ENCODE measurements at places on chromosomes 7 and 10. TPM values are rescaled to one million over a fixed set of nuclear protein-coding genes. Genes with fewer than 3 reads are reported as not detected.
A peak's percentile ranks its signal among the peaks of the same experiment; 100 is the strongest.

DNA sequence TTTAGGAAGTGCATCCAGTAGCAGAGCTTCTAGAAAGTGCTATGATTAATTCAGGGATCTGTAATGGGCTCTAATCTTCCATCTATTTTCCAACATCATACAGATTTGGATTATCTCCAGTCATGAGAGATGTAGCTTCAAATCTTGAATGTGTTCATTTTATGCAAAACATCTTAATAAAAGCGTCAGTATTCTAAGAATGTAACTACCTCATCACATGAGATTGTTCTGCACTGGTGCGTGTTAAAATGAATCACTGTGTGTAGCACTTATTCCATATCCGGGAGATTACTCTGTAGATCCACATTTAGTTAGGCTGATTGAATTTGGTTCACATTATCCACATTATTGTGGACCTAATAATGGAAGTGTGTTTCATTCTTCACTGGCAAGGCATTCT is 344.9 kb upstream of the CHRM2 start:
- DNase-seq = no peak

DNA sequence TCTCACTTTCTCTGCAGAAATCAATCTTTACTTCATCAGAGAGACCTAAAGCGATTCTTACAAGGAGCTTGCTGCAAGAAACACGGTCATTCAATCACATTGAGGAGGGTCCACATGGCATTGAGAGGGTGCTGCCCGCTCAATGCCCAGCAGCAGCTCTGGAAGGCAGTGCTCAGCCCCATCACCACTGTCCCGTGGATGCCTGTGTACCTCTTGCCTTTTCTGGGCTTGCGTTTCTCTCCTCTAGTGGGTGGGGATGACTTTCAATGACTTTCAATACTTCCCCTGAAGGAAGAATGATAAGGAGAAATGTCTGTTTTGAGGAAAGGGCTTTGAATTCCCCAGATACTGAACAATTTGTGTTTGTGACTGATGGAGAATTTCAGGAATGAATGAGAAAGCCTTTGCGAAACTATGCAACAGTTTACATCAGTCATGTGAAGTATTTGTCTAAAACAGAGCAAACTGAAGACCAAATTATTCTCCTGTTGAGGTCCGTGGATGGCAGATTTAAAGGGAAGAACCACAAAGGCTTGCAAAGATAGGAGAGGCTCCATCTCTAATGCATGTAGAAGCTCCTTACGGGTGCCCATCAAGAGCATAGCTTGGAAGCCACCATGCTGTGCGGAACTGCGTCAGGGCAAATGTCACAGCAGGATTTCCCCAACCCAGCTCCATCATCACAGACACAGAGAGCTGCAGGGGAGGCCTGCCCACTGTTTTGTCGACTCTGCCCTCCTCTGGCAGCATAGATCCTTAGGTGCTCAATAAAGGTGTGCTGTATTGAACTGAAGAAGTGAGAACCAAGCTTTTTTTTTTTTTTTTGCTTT is 6.6 kb upstream of the ZNF22 start:
- DNase-seq = no peak

The RADIL gene
- not detected for total RNA-seq

GRCh38 chr7:69982197-69982596 is 383.9 kb downstream of the AUTS2 start:
- no peak for DNase-seq

DNA sequence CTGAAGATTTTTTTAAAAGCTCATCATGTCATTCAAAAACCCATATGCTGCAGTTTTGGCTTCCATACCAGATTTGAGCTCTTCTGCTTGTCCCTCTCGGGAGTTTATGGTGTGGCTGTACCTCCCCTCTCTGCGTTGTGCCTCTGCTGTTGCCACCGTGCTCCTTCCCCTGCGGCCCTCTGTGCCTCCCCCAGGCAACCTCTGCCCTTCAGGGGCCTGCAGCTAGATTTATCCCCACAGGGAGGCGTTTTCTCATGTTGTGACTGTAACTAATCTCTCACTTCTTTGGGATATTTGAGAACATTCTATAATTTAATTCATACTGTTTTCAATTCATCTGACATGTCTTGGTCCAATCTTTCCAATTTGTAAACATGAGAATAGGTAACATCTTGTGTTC is 52.7 kb downstream of the TASOR2 start:
- no peak for DNase-seq

The CDHR3 gene
- 2.6 TPM for total RNA-seq

GRCh38 chr10:103429647-103430046 is 22.5 kb downstream of the CALHM2 start:
- DNase-seq = no peak

DNA sequence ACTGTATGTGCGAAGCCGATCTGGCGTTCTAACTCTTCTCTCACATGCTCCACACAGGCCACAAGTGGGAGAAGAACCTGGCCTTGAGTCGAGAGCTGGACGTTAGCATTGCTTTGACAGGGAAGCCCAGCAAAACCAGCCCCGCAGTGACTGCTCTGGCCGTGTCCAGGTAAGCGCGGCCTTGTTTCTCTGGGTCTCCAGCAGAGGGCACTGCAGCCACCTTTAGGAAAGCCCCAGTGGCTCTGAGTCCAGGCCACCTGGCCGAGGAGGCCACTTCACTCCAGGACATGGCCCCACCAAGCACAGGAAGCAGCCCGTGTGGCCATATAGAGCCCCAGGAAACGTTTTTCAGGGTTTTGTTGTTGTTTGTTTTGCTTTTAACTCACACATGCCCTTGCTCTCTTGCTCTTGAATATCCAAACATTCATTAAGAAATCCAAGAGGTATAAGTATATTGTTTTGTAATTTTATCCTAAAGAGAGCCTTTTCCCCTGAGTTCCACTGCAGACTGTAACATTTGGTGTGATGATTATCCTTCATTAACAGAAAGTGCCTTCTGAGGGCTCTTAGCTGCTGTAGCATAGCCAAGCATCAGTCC is 41.8 kb upstream of the LRRC18 start:
- DNase-seq = peak; percentile 3

The LAMB1 gene
- 121 TPM for total RNA-seq

The COBL gene
- not detected for total RNA-seq

DNA sequence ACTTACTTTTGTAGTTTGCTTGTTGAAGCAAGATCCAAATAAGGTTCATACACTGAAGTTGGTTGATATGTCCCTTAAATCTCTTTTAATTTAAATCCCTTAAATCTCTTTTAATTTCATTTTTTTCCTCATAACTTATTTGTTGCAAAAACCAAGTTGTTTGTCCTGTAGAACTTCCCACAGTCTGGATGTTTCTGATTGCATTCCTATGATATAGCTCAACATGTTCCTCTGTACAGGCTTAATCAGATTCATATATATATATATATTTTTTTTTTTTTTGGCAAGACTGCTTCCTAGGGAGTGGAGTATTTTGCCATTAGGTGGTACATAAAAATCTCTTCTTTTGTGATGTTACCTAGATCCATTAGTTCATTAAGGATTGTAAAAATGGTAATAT is 174.9 kb upstream of the MKLN1 start:
- DNase-seq = no peak

The BAIAP2L1 gene
- 12.9 TPM for total RNA-seq

DNA sequence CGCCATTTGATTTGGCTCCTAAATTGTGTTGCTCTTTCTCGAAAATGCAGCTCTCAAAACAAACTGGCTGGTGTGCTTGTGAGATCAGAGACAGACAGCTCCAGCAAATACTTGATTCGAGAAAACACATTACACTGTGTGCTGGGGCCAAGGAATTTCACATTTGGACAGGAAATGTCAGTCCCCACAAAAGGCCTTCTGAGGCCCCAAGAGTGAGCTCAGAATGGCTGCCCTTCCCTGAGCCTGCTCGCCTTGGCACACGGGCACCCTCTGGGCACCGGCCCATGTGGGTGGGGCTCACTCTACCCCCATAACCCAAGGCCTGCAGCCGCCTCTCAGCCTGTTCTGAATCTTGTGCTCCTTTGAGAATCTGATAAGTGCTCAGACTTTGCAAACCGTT is 13.9 kb upstream of the HSPA12A start:
- no peak for DNase-seq

- DNase-seq = peak; percentile 33
Observed at GRCh38 chr7:80018941-80019808, 115.5 kb upstream of the GNAI1 start.

The HOXA2 gene
- total RNA-seq = 0.11 TPM

The ZNF22 gene
- total RNA-seq = 7.5 TPM

DNA sequence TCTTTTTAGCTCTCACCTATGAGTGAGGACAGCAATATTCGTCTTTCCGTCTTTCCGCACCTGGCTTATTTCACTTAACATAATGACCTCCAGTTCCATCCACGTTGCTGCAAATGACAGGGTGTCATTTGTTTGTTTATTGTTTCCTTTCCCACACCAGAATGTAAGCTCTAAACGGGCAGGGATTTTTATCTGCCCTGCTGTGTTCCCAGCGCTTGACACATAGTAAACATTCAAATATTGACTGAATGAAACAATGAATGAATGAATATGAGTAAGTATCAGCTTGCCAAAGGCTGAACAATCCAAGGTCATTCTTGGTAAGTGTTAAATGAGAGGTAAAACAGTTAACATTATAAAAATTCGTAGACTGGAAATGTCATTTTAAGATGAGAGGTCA is 12.8 kb downstream of the SH3PXD2A start:
- no peak for DNase-seq

The UNCX gene
- not detected for total RNA-seq

- no peak for DNase-seq
Observed at GRCh38 chr10:78296785-78297184, 263.1 kb downstream of the RPS24 start.

The CCDC146 gene
- 0.44 TPM for total RNA-seq

GRCh38 chr7:24477398-24478136 is 95.7 kb upstream of the PALS2 start:
- peak; percentile 55 for DNase-seq

The PIK3AP1 gene
- total RNA-seq = not detected

The NUTM2B gene
- total RNA-seq = 0.64 TPM

The ZNF487 gene
- 2.9 TPM for total RNA-seq

DNA sequence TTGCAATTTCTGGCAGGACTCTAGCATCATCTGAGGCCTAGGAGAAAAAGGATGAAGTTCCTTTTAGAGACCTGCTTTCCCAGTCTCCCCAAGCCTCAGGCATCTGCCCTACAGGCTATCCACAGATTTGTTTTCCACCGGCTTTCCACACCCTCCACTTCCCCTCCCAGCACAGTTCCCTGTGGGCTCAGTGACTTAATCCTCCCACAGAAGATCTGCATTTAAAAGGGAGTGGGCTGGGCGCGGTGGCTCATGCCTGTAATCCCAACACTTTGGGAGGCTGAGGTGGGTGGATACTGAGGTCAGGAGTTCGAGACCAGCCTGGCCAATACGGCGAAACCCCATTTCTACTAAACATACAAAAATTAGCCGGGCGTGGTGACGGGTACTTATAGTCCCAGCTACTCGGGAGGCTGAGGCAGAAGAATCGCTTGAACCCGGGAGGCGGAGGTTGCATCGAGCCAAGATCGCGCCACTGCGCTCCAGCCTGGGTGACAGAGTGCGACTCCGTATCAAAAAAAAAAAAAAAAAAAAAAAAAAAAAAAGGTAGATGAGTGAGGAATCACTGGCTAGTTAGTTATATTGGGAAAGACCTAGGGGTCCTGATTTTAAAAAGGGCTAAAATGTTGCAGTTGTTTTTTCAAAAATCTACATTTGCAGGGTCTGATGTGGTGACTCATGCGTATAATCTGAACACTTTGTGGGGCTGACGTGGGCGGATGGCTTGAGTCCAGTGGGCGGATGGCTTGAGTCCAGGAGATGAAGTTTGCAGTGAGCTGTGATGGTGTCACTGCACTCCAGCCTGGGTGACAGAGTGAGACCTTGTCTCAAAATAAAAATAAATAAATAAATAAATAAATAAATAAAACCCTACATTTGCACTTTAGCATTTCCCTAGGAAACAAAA is 119.5 kb downstream of the BAMBI start:
- no peak for DNase-seq

GRCh38 chr10:16545116-16545736 is 23.5 kb upstream of the C1QL3 start:
- DNase-seq = peak; percentile 2

DNA sequence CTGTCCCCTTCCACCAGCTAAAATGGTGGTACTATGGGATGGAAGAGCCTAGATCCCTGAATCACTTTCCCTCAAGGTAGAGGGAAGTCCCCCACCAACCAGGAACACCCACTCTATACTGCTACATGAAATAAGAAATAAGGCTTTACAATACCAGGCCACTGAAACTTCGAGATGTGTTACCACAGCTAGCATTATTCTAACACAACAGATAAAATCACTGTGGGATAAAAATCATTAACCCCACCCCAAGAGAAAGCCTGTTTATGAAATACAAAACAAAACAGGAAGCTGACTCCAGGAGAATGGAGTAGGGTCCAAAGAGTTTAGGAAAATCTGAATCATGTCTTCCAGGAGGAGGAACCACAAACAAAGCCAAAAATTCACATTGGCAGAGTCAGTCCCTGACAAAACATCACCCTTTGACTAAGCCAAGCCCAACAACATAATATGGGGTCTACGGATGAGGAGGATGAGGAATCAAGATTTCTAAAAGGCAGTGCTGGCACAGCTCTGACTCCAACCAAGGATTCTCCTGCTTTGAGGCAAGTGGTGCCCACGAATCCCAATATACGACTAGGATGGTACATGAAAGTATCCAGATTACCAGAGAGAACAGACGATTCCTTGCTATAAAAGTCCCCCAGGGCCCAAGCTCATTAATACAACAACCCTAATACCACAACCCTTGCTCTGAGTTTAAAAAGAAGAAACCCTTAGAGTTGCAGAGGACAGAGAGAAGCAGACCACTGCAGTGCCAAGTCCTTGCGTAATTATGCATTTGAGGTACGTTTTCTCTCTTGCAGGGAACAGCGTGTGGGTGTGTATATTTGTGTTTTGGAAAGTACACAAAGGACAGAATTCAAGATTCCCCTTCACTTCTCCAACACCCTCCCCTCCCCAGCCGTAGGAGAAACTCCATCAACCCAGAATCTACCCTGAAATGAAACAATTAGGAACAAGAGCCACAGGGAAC is 23.7 kb downstream of the XPNPEP1 start:
- DNase-seq = peak; percentile 42

The GRID2IP gene
- not detected for total RNA-seq

- no peak for DNase-seq
Observed at GRCh38 chr7:148265896-148266295, 324.7 kb upstream of the C7orf33 start.

The CPA4 gene
- total RNA-seq = 20.8 TPM

DNA sequence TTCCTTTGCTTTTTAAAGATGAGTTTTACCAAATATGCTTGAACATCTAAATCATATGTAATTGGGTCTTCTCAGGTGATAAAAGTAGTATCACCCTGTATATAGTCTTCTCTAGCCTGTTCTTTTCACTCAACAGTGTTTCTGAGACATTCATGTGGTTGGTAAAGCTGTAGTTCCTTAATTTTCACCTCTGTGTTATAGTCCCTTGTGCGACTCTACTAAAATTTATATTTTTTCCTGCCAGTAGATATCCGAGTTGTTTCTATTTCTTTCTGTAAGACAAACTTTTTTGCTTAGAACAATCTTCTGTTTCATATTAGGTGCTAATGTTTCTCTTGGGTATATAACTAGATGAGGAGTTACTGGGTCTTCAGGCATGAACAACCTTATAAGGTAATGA is 35.6 kb downstream of the SYPL1 start:
- DNase-seq = no peak
